Natural killer cell treated with Interleukin-12 subunit alpha and Interleukin-12 subunit beta and Interleukin-15 and Interleukin-18, amount 100 ng/mL, for 72 hours (primary cell): ENCODE measurements at places on chromosomes 1 and 21.
A peak's percentile ranks its signal among the peaks of the same experiment; 100 is the strongest.

- DNase-seq: no peak
These were observed 482 bp upstream of the MTR start for GRCh38 chr1:236794585-236795034.

GRCh38 chr1:64599242-64599641, 129.3 kb downstream of the CACHD1 start:
- DNase-seq: no peak

DNA sequence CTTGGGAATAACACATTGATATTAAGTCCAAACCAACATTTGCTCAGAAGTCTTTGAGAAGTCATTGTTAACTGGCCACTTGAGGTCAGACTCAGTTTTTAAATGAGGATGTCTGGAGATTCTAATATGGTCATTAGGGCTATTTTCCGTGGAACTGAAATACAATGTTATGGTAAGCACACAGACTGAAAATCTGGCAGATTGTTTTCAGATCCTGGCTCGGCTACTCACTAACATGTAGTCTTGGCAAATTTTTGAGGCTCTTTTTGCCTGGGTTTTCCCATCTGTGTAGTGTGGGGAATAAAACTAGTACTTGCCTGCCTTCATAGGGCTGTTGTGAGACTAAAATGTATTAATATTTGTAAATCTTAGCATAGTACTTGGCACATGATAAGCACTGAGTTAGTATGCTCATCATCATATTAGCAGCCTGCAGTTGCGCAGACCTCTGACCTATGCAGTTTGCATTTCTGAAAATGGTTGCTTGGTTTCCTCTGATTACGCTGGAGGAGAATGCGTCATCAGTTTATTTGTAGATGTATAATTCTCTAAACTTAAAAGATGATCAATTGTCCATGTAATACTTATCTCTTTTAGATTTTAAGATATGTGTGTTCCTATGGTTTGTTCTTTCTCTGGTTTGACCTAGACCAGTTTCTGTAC, 100.8 kb downstream of the C1orf21 start:
- DNase-seq: no peak

DNA sequence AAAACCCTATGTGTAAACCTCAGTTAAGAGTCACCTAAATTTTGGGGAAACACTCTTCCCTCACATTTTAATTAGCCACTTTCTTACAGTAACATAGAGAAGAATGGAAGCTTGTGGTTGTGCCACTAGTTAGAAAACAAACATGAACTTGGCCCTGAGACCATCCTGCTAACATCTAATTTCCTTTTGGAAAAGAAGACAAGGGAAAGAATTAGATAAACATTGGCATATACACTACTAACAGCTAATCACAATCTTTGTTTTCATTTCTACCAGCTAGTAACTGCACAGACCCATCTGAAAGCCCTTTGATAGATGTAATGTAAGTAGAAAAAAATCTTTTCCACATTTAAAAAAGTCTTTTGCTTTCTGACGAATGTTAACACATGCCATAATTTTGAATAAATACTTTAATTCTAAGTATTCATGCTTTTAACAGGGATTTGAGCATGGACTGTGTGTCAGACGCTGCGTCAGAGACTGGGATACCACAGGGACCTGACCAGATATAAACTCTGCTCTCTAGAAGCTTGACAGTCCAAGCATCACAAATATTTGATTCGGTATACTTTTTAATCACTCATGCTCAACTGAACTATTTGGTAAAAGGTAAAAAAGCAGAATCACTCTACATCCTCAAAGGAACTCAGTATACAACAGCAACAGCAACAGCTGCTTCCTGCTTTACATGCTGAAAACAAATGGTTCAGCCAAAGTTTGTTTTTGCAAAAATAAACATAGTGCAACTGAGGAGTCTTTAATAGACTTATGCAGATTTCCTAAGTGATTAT, 30.2 kb downstream of the DPH5 start:
- DNase-seq: no peak

GRCh38 chr21:35857095-35857494, 203.2 kb downstream of the SETD4 start:
- no peak for DNase-seq

GRCh38 chr21:25079053-25079452, 528.2 kb downstream of the MRPL39 start:
- no peak for DNase-seq

GRCh38 chr1:234089396-234089795, 184.9 kb downstream of the SLC35F3 start:
- no peak for DNase-seq

DNA sequence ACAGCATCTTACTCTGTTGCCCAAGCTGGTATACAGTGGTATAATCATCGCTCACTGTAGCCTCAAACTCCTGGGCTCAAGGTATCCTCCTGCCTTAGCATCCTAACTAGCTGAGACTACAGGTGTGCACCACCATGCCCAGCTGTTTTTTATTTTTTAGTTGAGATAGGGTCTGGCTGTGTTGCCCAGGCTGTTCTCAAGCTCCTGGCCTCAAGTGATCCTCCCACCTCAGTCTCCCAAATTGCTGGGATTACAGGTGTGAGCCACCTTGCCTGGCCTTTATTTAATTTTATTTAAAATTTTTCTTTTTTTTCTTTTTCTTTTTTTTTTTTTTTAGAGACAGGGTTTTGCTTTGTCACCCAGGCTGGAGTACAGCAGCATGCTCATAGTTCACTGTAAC, 9.2 kb downstream of the MAP7D1 start:
- no peak for DNase-seq

- DNase-seq: peak; percentile 37
These were observed 63.1 kb downstream of the ELK4 start for GRCh38 chr1:205568469-205569361.

GRCh38 chr1:160291248-160292220, 6.6 kb upstream of the PEX19 start:
- DNase-seq: peak; percentile 67

GRCh38 chr1:25713961-25714360, 86.0 kb upstream of the SELENON start:
- no peak for DNase-seq

DNA sequence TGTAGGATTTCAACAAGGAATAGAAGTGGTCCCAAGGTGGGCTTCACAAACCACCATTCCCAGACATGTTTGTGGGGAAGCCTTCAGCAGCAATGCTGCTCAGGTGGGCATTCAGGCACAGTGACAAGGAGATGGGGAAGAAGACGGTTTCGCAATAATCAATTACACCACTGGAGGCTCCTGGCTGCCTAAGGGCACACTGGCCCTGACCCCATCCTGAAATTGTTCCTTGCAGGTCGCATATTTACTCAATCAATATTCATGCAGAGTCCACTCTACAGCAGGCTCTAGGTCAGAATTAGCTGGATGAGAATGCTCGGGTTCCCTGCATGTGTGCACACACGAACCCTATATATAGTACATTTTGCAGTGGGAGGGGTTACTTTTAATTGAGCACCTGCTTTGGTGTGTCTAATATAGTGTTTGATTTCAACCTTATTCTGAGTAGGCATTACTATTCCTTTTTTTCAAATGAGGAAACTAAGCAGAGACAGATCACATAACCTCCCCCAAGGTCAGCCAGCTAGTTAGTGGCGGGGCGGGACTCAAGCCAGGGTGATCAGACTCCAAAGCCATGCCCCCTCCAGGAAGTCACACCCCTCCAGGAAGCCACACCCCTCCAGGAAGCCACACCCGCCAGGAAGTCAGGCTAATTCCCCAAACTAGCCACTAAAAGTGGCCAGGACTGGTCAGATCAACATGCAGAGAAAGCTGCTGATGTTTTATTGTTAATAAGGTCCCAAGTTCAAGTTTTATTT, 106.5 kb downstream of the HLCS start:
- peak; percentile 79 for DNase-seq

- DNase-seq: no peak
These were observed 43.7 kb upstream of the IPO9 start for GRCh38 chr1:201785291-201785690.

DNA sequence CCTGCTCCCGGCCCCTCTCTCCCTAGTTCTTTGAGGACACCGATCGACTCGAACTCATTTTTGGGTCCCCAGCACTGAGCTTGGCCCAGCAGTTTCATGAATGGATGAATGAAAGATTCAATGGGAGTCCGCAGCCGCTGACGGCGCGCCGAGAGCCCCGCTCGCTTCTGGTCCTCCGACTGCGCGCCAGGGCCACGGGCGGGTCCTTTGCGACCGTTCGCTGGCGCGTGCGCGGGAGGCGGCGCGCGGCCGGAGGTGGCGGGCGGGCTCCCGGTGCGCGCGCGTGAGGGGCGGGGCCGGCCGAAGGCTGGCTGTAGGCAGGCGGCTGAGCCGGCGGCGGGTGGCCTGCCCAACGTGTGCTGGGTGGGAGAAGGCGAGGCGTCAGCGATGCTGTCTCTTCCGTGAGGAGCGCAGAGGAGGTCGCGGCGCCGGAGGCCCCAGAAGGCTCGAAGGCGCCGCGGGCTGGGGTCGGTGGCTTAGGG, at the start of gene MAST2:
TSS of gene MAST2 (plus strand) at position 314 of the 482 bp plus-strand sequence. CDS start 284 bp downstream, outside the sequence.
- DNase-seq: peak; percentile 95

- no peak for DNase-seq
These were observed 1.6 kb downstream of the ZNF648 start for GRCh38 chr1:182059936-182060335.

DNA sequence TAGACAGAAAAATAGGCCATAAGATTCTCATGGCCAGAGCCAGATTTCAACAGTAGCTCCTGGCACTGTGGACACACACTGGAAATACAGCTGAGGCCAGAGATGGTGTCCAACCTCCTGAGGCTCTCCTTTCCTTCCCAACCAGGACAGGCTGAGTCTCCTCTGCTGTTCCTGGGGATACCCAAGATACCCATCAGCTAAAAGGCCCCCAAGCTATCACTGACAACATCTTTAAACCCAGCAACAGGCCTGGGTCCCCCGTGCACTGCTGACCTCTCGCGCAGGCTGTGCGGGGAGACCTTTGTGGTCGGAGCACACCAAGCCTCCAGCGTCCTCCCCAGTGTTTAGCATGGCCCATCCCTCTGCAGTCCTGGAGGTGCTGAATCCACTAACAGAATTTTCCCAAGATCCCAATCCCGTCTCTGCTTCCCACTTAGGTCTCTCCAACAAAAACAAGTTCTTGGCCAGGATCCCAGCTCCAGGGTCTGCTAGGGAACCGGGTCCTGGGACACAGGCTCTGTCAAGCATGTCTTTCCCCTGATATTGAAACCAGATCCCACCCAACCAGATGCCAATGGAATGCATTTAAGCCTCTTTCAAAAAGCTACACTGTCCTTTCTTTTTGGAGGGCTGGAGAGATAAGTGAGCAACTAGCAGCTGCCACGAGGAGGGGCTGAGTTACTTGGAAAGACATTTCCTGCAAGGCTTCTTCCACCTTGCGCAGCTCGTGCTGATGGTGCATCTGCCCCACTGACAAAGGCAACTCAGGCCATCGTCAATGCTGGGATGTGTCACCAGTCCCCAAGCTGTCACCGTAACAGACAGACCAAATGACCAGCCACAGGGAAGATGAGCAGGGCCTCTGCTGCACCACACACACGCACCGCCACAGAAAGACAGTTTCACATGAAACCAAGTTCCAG, 73.2 kb downstream of the BCAR3 start:
- no peak for DNase-seq

DNA sequence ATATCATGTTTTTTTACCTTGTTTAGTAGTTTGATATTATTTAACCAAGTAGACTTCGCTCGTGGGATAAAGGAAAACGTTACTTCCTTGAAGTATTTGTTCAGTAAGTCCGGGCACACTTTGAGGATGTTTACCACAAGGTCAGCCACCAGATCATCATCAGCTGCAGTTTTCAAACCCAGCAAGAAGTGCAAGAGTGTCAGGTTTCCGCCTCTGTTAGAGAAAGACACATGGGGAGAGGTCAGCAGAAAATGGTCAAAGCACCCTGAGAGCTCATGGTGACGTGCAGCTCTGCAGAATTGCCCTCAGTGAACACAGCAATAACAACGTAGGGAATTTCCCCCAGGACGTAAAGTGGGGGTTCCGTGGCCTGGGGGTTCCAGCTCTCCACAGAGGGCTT, 24.4 kb downstream of the URB1 start:
- DNase-seq: no peak

- DNase-seq: no peak
These were observed 1.2 kb upstream of the LHX4 start for GRCh38 chr1:180228648-180229482.

GRCh38 chr1:231508497-231508896, 20.0 kb upstream of the TSNAX start:
- no peak for DNase-seq

DNA sequence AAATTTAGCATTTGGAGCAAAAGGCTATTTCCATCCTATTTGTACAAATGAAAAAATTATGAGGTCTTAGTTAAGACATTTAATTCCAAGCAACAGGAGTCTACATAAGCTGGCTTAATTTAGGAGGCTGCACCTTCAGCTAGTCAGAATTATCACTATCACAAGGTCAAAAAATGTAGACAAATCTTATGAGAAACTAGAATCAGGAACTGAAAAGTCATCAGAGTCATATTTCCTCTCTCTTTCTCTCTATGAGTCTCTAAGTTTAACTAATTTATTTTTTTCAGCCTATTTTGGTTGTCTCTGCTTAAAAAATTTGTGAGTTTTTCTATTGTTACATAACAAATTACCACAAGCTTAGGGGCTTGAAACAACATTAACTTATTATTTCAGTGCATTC, 807.1 kb upstream of the PRMT6 start:
- no peak for DNase-seq

- no peak for DNase-seq
These were observed 15.3 kb upstream of the TEDDM1 start for GRCh38 chr1:182415789-182416188.

DNA sequence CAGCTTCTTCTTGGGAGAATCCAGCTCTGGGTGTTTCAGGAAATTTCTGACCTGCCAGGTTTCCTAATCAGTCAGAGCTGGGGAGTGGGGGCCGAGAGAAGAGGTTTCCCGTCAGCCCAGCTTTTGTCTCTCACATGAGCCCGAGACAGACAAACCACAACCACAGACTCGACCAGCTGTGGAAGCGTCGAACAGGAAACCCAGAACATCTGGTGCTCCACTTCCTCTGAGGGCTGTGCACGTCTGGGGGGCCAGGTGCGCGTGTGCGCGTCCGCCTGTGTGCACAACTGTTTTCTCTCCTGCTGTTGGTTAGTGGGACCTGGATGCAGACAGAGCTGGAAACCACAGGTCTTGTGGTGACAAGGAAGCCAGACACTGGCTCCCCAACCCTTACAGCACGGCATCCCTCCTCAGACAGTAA, 113.0 kb upstream of the SLC25A33 start:
- DNase-seq: peak; percentile 83

- DNase-seq: no peak
These were observed 161.2 kb downstream of the PLPP3 start for GRCh38 chr1:56418151-56418631.

DNA sequence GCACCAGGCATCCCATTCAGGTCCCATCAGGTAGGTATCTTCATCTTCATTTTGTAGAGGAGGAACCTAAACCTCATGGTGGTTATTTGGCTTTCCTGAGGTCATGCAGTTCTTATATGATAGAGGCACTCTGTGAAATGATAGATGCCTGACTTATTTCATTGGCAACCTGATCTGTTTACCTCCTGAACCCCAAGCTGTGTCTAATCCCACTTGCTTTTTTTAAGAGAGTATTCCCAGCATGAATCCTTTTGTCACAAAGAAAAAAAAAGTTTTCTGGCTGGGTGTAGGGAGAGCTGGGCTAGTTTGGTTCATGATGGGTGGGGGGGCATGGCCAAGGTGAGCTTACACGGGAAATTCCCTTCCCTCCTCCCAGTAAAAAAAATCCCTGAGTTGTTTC, 154.2 kb downstream of the TENT5C start:
- no peak for DNase-seq

- no peak for DNase-seq
These were observed 20.8 kb downstream of the EYA3 start for GRCh38 chr1:28067523-28068090.

- no peak for DNase-seq
These were observed 15.0 kb downstream of the BTG3 start for GRCh38 chr21:17597680-17598079.
